ENCODE measurements at places on chromosomes 16 and 17.

GRCh38 chr17:78817123-78817522, 23.5 kb downstream of the USP36 start:
- DNase-seq = no peak

GRCh38 chr17:44213403-44214229, 5.9 kb downstream of the UBTF start:
- DNase-seq = no peak

GRCh38 chr16:22898874-22899348, 84.9 kb downstream of the HS3ST2 start:
- peak; percentile 22 for DNase-seq

DNA sequence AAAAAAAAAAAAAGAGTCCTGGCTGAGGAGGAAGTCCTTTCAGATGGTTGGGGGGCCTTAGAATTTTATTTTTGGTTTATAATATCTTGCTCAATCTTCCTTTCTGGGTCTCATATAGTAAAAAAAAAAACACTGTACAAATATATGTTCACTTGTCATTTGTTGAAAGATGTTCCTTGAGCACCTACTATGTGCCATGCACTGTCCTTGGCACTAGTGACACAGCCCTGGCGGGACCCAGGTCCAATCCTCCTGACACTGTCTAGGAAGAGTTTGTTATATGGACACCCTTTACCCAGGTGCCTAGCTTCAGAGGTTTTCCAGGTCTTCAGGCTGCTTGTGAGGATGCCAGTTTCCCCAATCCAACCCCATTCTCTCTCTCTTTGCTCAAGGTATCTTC, 2.0 kb downstream of the CHST4 start:
- no peak for DNase-seq

DNA sequence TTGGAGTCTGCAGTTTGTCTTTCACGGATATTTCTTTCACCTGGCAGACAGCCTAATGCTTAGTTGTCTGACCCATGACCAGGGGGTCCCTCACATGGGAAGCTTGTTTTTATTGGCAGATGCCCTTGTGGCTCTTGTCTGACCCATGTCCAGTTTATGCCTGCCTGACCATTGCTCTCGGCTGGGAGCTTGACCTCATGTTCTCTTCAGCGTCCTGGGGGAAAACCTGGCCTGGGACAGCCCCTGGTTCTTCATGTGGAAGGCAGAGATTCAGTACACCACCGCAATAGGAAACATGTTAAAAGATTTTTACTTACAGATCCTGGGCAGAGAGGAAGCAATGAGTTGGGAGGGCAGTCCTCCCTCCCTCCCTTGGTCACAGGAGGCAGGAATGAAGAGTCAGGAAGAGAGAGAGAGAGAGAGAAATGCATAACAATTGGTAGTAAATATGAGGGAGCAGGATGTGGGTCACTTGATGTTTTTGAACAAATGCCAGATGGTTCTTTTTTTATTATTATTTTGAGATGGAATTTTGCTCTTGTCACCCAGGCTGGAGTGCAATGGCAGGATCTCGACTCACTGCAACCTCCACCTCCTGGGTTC, 302.7 kb upstream of the MYOCD start:
- DNase-seq = no peak

DNA sequence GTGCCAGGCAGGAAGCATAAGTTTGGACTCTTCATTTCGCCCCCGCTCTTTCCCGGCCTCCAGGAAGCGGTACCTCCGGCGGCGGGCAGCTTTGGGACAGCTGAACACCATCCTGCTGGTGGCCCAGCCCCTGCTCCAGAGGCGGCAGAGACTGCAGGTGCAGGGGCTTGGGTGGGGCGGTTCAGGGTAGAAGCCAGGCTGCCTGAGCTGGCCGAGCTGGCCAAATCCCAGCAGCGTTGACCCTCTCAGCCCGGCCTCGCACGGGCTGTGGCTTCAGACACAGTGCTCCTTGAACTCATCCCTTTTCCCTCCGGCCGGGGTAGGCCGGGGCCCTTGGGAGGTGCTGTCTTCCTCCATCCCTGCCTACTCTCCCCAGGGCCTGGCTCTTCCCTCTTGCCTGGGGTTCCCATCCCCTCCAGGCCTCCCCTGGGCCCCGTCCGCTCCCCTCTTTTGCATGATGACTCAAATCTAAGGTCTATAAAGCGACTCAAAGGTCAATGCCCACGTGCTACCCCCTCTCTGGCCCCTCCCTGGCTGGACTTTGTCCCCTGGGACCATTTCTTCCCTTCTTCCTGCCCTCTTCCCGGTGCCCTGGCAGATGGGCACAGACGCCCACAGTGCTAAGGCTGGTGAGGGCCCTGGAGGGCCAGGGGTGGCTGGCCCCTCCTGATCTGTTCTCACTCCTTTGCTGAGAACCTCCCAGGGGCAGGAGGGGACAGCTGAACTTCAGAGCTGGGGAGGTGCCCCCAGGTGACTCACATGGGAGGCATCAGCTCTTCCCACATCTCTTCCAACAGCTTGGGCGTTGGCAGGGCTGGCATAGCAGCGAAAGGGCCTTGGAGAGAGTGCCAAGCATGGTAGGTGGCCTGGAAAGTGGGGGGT, 22.7 kb downstream of the MYO15B start:
- no peak for DNase-seq
